ENCODE measurements at places on chromosomes 3 and 15.

DNA sequence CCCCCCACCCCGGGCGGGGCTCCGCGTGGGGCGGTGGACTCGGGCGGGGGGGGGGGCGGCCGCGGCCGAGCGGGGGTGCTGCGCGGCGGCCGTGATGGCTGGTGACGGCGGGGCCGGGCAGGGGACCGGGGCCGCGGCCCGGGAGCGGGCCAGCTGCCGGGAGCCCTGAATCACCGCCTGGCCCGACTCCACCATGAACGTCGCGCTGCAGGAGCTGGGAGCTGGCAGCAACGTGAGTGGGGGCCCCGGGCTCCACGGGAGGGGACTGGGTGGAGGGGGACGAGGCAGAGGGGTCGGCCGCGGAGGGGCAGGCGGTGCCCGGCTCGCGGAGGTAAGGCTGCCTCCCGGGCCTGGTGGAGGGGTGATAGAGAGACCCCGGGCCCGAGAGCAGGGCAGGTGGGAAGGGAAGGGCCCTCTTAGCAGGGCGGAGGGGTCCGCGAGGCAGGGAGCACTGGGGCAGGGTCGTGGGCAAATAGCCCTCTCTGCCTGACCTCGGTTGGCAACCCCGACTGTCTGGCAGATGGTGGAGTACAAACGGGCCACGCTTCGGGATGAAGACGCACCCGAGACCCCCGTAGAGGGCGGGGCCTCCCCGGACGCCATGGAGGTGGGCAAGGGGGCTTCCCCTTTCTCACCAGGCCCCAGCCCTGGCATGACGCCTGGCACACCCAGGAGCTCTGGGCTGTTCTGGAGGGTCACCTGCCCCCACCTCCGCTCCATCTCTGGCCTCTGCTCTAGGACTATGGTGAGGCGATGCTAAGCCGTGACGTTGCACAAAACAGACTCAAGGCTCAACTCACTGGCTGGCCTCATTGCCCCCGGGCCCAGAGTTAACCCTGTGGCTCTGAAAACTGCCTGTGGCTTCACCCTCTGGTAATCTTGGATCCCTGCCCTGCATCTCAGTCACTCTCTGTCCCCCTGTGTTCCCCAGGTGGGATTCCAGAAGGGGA lies at the start of gene ECE2:
Gene ECE2 (plus strand): TSS at position 62 of the 950 bp plus-strand sequence. CDS start 132 bp downstream, at position 194.
- no peak for DNase-seq

DNA sequence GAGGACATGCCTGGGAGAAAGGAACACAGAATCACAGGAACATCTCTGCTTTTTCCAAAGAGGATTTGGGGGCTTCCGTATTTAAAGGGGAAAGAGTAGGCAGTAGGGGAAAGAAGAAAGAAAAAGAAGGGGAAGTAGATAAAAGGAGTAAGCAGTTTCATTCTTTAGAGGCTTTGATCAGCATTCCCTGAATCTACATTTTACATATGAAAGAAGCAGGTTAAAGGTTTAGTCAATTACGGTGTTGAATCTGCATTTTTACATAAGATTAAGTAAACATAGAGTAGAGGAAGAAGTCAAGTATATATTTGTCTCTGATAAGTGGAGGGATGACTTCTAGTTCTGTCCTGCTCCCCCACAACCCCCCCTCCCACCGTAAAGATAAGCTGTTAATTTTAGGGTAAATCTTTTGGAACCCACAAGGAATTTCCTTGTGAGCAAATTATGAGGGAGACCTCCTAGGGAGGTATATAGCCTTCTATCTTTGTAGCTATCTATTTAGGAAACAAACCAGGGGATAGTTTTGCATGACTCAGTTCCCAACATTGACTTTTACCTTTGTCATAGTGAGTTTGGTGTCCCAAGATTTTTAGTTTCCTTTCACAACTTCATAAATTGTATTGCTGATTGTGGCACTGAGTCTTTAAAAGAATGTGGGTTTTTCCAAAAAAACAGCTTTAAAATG lies 8.7 kb upstream of the P2RY12 start:
- DNase-seq = no peak

DNA sequence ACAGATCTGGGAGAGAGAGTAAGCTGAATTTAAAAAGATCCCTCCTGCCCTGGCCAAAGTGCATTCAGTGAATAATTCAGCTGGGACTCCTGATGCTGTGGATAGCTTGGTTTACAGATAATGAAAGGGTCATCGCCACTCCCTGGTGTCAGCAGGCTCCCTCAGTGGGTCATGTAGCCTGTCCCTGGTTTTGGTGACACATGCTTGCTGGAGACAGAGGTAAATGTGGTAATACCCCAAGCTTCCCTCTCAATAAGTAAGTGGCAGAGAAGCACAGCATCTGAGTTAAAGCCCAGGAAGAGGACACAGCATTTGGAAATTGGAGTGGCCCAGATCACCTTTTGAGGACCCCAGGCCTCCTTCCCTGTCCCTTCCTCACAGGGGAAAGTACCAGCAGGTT lies 1.8 kb downstream of the TMEM115 start:
- DNase-seq = no peak

DNA sequence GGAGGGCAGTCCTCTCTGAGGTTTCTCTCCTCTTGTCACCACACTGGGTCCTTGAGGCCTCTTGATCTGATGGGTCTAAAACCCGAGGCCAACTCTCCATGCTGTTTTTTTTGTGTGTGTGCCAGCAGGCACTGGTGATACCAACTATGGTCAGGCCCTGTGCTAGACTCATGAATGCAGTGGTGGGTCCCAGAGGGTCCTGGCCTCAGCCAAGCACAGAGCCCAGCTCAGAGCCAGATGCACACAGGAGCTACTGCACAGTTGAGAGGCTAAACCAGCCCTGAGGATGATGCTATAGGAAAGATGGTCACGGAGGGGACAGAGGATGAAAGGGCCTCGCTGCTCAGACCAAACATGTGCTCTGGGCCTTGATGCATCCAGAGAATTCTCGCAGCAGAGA lies 33.5 kb downstream of the RAB6B start:
- no peak for DNase-seq

DNA sequence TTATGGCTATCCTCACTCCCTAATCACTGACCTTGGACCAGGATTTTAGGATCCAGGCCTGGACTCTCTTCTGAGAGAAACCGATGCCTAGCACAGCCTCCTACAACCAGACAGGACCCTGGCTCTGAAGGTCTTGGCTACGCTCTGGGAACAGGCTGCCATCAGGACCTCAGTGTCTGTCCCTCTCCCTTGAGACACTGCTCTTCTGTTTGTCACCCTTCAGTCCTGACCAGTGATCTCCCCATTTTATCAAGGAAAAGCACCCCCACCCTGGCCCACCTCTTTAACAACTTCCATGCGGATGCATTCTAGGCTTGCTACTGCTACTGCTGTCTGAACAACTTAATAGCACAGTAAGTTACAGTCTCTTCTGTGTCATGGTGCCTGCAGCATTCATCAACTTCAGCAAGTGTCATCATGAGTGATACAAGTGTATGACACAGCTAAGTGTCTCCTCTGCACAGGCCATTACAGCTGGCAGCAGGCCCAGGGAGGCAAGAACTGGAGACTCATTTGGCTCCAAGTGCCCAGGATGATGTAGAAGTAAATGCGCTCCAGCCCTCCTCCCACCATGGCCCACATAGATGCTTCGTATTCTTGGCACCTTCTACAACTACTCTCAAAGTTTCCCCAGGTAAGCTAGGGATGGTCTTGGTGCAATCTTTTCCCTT lies 302.4 kb downstream of the EPHB1 start:
- DNase-seq = no peak

DNA sequence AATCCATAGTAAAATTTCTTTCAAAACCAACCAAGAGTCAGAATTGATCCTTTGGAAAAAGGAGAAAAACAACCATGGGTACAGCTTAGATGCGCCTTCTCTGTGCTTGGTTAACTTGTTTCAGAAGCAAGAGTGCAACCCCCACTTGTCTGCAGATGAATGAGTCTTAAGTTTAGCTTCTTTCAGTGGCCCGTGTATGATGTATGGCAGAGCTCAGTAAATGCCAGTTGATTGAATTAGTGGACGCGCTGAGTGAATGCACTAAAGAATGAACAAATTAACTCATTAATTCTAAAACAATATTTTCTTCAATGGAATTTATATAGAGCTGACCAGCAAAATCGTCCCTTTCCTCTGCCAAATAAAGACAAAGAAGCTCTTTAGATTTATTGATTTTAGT lies 67.0 kb upstream of the ARHGEF3 start:
- no peak for DNase-seq

DNA sequence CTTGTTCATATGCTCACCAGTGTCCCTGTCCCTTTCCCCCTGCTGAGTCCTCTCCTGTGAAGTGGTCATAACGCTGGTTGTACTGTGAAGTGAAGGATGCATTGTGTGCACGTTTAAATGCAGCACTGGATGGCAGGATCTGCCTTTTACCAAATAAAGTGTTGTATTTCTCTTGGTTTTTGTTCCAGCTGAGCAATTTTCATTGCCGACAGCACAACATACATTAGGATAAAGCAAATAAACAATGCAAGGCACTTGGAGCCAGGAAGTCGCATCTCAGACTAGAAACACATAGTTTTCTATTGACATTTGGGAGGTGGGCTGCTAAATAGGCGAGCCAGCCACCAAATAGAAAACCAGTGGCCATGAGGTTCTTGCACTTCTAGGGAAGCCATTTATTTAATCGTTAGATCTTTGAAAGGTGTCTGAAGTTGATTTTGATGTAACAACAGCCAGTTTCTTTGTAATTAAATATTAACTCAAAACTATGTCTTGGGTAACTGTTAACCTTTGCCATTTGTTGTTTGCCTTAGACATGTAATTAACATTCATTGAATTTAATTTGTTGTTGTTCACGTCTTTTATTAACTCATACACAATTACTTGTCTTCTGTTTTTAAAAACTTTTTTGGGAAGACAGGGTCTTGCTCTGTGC lies 185.3 kb downstream of the FNDC3B start:
- no peak for DNase-seq

DNA sequence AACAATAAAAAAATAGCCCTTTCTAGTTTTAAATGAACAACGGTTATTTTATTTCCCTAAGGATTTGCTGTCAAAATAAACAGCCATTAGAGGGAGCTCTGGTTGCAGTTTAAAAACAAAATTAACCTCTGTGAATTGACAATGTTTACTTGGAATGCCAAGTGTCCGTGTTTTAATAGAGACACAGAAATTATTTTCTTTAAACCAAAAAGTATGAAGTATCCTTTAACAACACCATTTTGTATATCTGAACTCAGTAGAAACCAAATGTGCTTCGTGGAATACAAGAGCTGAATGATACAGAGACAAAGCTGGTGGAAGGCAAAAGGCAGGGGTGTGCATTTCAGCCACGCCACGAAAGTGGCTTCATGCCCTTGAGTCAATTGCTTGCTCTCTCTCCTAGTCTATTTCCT lies 74.4 kb downstream of the MOBP start:
- peak; percentile 15 for DNase-seq

DNA sequence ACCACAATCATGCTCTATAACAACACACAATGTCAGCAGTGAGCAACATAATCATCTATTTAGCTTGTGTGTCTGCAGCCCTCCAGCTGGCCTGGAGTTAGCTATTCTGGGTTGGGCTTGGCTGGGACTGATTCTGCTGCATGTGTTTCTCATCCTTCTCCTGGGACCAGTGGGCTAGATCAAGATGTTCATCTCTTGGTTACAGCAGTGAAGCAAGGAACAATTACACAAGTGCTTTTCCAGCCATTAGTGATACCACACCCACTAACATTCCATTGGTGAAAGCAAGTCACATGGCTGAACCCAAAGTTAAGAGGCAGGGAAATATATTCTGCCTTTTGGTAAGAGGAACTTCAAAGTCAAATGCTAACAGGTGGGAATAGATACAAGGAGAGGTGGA lies 14.6 kb downstream of the NUDT16 start:
- DNase-seq = no peak

DNA sequence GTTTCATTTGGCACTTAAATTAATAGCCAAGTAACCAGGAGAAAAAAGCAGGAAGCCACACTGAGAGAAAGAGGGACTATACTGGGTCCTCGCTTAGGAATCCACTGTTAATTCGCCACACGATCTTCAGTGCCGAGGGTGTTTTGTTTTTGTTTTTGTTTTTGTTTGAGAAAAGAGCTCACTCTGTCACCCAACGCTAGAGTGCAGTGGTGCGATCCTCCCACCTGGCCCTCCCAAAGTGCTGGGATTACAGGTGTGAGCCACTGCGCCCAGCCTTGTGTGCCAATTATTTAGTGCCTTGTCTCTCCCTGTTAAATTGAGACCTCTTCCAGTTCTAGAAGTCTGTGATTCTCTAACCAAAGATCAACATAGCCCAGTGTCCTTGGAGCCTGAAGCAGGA lies 53.8 kb upstream of the TPM1 start:
- DNase-seq = no peak
